Suprapubic skin (tissue), 4 donors: ENCODE measurements at places on chromosomes 6 and 20. TPM values are rescaled to one million over a fixed set of nuclear protein-coding genes. Genes with fewer than 3 reads are reported as not detected.

MUC22 gene
- total RNA-seq: not detected

GRCh38 chr6:16691324-16691723, 69.9 kb downstream of the ATXN1 start:
- H3K4me1 ChIP-seq: peaks cover 7% of the 10 kb centered on the region
- no peaks in the 10 kb centered on the region for H3K36me3 ChIP-seq
- no peak overlapping the region for H3K27ac ChIP-seq

DNA sequence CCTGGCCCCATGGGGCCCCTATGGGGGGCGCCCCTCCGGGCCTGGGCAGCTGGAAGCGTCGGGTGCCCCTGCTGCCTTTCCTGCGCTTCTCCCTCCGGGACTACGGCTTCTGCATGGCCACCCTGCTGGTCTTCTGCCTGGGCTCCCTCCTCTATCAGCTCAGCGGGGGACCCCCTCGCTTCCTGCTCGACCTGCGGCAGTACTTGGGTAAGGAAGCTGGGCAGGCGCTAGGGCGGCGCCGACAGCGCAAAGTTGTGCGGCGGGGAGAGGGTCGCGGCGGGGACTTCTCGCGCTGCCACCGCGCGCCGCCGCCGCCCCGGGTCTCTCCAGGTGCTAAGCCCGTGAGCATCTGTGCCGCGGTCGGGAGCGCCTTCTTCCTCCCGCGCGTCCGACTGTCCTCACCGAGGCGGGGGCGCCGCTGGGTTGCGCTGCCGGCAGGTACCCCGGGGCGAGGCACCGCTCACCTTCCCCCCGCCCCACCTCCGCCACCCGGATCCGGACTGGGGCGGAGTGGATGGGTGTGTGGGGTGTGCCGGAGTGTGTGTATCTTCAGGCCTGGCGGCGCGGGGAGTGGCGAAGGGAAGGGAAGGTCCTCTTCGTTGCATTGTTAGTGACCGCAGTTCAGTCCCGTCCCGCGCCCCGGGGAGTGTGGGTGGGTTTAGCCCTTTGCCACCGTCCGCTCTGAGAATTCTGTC, 788 bp downstream of the UST start:
- peak overlapping the region; percentile 93 for H3K4me3 ChIP-seq
- H3K27ac ChIP-seq: peak overlapping the region; percentile 86
- peaks cover 36% of the 10 kb centered on the region for H3K4me1 ChIP-seq
- peaks cover 5% of the 10 kb centered on the region for H3K27me3 ChIP-seq
- peak; percentile 85 for DNase-seq
- H3K36me3 ChIP-seq: no peaks in the 10 kb centered on the region

BEND6 gene
- not detected for total RNA-seq

TNFRSF6B gene
- 15.3 TPM for total RNA-seq

ATXN1 gene
- 95.4 TPM for total RNA-seq
